HepG2 (cell line): ENCODE measurements at places on chromosomes 3 and 15. TPM values are rescaled to one million over a fixed set of nuclear protein-coding genes. Genes with fewer than 3 reads are reported as not detected.

- no peaks in the 10 kb centered on the region for H3K27me3 ChIP-seq
- H3K4me1 ChIP-seq: peaks cover 20% of the 10 kb centered on the region
- H3K4me3 ChIP-seq: no peak overlapping the region
- no peak for DNase-seq
- H3K27ac ChIP-seq: no peak overlapping the region
Measured at GRCh38 chr3:39021029-39021428, 30.7 kb downstream of the SCN11A start.

- no peak overlapping the region for H3K4me3 ChIP-seq
- no peak overlapping the region for H3K27ac ChIP-seq
- peaks cover 25% of the 10 kb centered on the region for H3K4me1 ChIP-seq
- H3K27me3 ChIP-seq: peaks cover 12% of the 10 kb centered on the region; the same call in 2 of the 3 replicates
- no peaks in the 10 kb centered on the region for H3K36me3 ChIP-seq
- no peak for DNase-seq
Measured at GRCh38 chr15:66951531-66952320, 113.7 kb upstream of the SMAD3 start.

The OSBPL10 gene
- total RNA-seq: 10.3 and 10.4 TPM in 2 replicates

DNA sequence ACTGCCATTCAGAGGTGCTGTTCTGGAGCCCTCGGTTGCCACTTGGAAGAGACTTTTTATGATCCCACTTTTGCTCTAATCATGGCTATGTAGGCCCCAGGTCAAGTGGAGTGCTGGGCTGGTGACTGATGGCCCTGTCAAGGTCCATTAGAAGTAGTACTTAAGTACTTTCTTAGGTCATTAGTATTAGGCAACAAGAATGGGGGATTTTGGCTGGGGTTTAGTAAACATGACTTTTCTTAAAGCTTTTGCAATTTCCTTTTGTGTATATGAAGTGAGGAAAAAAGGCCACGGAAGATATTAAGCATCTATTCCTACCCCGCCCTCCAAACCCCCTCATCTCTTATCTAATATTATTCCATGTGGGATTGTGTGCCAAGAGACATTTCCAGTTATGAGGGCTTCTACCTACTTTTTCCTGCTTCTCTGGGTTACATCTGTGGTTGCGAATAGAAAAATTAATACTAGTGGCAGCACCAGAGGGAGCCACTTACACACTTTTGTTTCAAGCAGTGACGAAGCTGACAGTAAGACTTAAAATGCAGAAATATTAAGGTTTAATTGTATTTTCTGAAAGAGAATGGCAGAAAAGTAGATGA is 13.9 kb downstream of the NLGN1 start:
- no peak overlapping the region for H3K27ac ChIP-seq
- no peaks in the 10 kb centered on the region for H3K4me1 ChIP-seq
- H3K4me3 ChIP-seq: no peak overlapping the region
- no peaks in the 10 kb centered on the region for H3K27me3 ChIP-seq

DNA sequence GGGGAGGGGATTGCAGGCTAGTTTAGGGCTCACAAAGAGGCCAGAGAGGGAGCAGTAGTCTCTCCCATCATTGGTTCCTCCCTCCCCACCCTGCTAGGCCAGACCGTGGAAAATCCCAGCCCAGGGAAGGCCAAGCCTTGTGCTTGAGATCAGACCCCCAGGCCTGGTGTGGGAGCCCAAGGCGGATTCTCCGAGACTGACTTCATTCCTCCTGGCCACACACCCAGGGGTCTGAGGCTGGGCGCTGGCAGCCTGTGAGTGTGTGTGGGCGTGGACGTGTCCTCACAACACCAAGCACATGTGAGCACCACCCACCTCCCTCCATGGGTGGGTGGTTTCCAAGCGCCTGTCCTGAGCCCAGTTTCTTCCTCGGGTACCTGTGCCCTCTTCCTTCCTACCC is 4.1 kb downstream of the LOXL1 start:
- peaks cover 52% of the 10 kb centered on the region; the same call in 2 of the 3 replicates for H3K27me3 ChIP-seq
- no peak overlapping the region for H3K4me3 ChIP-seq
- no peak overlapping the region for H3K27ac ChIP-seq
- DNase-seq: no peak

The SCN11A gene
- 0.02 TPM in 1 of 2 replicates, not detected in the other for total RNA-seq
